Heart right ventricle (tissue), 16 donors: ENCODE measurements at places on chromosomes 4 and X. TPM values are rescaled to one million over a fixed set of nuclear protein-coding genes. Genes with fewer than 3 reads are reported as not detected.

- no peak for DNase-seq
Measured at GRCh38 chr4:86050496-86050895, 309.4 kb downstream of the MAPK10 start.

DNA sequence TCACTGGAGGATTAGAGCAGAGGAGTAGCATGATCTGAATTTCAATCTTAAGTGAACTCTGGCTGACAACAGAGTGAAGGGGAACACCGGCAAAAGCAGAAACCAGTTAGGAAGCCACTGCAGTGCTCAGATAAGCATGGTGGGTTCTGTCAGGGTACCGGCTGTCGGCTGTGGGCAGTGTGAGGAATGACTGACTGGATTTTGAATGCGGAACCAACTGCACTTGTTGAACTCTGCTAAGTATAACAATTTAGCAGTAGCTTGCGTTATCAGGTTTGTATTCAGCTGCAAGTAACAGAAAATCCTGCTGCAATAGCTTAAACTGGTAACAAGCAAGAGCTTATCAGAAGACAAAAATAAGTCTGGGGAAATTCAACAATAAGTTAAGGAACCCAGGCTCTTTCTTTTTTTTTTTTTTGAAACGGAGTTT, 5.2 kb downstream of the HTT start:
- no peak for DNase-seq

DNA sequence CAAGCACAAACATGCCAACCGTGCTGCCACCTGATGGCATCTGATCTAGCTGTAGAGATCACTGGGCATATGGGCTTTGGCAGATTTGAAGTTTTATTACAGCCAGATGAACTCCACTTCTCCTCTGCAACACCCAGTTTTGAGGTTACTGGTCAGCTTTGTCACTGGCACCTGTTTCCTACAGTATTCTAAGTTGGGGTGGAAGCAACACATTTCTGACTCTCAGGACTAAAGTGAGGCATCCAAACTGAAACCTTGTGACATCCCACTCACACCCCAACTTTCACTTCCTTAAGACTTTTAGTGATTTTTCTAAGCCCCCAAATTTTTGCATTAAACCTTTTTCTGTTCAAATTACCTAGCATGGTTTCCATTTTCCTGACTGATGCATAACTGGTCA, 115.1 kb upstream of the PCDH18 start:
- no peak for DNase-seq

- DNase-seq = peak; percentile 38
Measured at GRCh38 chr4:85909851-85910250, 434.9 kb downstream of the ARHGAP24 start.

The ARHGAP10 gene
- total RNA-seq = 45.3 TPM

The ZIC3 gene
- not detected for total RNA-seq
